ENCODE measurements at places on chromosomes 2 and 18.

- DNase-seq = no peak
These were observed 67.9 kb downstream of the MYL12B start for GRCh38 chr18:3329872-3330271.

DNA sequence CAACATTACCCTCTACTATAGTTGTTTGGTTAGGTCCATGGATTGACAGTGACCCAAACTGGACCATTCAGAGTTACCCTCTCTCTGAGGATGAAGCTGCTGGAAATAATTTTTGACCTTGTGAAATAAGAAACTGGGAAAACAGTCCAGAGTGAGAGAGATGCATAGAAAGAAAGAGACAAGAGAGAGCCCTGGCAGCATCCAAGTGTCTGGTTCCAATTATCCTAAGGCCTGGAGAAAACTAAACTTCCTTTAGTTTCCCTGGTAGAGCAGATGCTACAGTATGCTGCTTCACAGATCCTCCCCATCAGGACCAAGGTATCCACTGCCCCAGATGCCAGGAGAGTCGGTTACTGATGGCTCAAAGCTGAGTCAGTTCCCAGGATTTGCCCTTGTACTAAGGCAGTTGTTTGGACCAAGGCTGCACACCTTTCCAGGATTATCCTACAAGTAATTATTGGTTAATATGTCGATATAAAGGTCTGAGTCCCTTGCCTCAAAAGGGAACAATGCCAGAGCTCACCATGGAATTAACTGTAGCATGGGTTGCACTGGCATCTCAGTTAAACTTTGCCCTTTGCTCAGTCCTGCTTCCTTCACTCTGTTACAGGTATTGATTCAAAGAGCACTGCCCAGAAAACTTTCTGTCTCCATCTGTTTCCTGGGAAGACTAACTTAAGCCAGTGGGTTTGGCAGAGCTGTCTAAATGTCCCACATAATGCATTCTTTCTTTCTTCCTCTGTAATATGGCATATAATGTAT, 14.6 kb upstream of the CHN1 start:
- no peak for DNase-seq

GRCh38 chr18:73848656-73849055, 299.0 kb downstream of the FBXO15 start:
- DNase-seq = no peak

DNA sequence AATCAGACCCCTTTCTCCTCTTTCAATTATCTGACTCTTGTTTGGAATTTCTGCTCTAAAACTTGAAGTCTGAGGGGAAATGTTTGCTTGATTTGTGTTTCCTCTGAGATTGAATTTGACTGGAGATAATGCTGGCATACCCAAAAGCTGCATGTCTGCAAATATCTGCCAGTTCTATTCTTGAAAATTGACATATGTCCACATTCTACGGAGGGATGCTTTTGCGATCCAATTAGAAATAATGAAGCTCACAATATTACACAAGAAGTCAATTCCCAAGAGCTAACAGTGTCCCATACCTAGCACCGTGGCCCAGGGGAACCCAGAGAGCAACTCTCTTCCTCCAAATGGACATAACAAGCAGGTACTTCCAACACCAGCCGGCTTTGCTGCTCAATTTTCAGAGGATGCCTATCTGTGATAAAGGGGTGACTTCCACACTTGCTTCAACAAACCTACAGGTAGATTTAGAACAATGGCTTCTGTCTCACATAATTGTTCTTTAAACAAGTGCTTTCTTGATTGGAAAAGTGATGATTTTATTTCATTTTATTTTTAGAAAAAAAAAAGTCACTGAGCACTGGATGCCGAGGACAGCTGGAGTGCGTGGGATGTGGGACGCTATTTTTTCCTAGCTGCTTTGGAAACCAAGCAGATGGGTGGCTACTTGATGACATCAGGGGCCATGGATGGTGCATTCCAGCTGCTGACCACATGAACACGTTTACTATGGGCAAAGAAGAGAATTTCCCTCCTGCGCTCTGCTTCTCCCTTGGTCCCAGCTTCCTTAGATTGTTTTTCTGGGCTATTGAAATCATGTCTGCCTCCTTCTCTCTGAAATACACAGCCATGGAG, 488.9 kb downstream of the RNF144A start:
- DNase-seq = no peak

- DNase-seq = no peak
These were observed 44.1 kb upstream of the NDUFV2 start for GRCh38 chr18:9058406-9058805.

- no peak for DNase-seq
These were observed 50.6 kb upstream of the EML6 start for GRCh38 chr2:54672590-54673456.

- DNase-seq = no peak
These were observed 1.3 kb upstream of the MYO5B start for GRCh38 chr18:50196261-50196660.

Data from stimulated activated CD4-positive, alpha-beta T cell treated with anti-CD3 and anti-CD28 coated beads, Interleukin-1b, Interleukin-23, amount 100 ng/mL, for 24 hours (primary cell).